ENCODE measurements at places on chromosomes 1 and 21.

DNA sequence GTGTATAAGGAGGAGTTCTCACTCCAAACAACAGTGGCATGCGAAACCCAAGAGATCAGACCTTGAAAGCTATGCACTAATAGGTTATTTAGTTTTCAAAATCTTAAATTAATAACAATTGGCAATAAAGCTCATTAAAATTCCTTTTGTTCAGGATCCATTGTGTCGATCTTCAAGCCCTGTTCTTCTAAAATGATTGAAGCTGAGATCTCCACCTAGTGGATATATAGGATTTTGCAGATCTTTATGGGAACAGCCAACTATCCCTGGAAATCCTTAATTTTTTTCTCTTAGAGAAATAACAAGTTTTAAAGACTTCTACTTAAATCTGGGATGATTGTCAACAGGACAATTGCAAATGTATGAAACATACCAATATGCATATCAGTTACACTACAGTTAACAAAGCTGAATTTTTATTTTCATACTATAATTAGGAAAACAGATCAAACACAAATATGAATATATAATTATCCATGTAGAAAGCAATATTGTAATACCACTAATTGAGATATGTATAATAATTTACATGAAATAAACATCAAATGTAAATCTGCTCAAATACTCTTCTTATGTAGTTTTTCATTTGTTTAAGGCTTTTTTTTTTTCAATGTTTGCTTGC, 43.3 kb downstream of the LRRC53 start:
- DNase-seq, result peak; percentile 25

GRCh38 chr1:113459279-113459678, 69.0 kb downstream of the MAGI3 start:
- DNase-seq, result no peak

GRCh38 chr21:33848249-33848953, 67.2 kb downstream of the ATP5PO start:
- DNase-seq, result no peak

DNA sequence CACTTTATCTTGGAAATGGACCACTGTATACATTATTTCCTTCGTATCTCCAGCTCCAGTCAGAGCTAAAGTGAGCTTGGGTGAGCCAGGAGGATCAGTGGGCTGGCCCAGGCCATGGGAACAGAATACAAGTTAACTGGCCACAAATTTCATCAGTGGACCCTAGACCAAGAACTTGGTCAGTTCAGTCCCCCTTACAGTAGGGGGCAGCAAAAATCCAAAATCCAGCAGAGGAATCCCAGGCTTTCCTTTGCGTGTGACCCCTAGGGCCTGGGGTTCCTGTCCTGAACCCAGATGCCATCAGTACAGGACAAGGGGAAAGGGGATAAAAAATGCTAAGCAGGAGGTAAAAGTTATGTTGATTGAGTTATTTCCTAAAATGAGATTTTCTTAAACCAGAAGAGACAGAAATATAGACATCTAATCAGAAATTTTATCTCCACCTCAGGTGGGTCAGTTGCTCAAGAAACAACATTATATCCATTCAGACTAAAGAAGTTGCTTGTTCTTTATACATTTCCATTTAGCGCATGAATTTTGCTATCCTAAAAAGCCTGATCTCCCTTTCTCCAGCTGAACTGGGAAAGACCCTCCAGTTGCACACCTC, 24.1 kb upstream of the LCE5A start:
- DNase-seq, result peak; percentile 12

DNA sequence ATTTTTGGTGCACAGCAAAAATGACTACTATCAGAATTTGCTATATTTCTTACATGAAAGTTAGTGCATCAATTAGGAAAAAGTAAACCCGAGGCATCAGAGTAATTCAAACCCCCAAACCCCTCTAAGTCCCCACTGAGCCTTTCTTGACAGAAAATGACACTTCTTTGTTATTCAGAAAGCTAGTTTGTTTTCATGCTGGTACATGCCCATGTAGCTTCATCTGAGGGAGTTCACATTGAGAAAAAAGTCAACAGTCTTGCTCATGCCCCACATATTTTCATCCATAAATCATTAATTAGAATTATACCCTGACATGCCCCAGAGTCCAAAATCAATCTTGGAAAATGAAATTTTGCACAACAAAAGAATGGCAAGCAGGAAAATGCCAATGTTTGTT, 39.9 kb upstream of the PDC start:
- DNase-seq, result no peak

DNA sequence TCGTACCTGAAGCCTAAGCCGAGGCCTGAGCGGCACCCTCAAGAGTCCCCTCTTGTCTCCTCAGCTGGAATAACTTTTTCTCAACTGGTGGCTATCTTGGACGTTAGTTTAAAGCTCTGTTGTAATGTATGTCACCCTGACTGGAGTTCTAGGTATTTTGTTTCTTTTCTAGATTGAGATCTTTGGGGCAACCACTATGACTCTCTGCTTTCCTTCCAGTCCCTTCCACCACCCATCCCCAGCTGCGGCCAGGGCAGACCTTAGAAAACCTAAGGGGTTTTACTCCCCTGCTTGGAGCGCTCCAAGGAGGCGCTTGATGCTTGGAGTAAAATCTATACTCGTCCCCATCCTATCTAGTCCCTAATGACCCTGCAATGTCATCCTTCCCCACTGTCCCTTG, 74.6 kb upstream of the MRPS6 start:
- no peak for DNase-seq

- peak; percentile 37 for DNase-seq
Measured at GRCh38 chr1:178172939-178173338, 79.0 kb downstream of the RASAL2 start.

DNA sequence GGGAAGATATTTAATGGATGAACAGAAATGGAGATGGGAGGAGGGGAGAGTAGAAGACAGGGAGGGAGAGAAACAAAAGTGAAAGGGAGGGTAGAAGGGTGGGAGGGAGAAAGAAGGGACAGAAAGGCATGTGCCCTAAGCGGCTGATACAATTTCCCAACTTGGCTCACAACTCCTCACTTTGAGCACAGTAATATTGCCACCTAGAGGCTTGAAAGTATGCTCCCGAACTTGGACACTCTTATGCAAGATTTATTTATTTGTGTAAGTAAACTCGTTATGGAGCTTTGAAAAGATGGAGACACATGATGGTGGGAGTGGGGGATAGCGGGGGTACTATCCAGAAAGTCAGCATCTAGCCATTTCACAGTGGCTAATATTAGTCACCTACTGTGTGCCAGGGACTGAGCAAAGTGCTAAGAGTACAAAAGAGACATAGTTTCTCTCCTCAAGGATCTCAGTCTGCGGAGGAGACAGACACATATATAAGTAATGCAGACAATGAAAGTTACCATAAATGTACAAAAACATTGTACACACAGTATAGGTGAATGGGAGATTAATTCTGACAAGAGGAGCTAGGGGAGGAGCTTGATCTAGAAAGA, 189.7 kb downstream of the SEC16B start:
- DNase-seq, result peak; percentile 38

DNA sequence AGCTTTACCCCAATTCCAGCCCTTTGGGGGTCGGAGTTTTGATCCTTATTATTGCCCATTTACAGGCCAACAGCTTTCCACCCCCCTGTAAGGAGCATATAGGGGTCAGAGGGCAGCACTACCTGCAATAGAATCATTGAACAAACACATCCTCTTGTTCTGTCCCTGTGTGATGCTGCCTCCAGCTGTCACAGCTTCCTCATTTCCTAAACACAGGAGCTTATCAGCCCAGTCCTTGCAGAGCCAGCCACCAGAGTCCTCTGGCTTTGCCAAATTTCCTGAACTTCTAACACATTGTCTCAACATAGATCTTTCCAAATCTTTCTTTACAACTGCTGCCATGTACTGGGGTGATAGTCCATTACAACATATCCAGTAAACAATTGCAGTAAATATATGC, 32.8 kb upstream of the PTBP2 start:
- no peak for DNase-seq

- DNase-seq, result peak; percentile 36
Measured at GRCh38 chr1:93588206-93588605, 93.4 kb downstream of the BCAR3 start.

GRCh38 chr1:247551721-247552120, 2.8 kb downstream of the GCSAML start:
- peak; percentile 55 for DNase-seq

DNA sequence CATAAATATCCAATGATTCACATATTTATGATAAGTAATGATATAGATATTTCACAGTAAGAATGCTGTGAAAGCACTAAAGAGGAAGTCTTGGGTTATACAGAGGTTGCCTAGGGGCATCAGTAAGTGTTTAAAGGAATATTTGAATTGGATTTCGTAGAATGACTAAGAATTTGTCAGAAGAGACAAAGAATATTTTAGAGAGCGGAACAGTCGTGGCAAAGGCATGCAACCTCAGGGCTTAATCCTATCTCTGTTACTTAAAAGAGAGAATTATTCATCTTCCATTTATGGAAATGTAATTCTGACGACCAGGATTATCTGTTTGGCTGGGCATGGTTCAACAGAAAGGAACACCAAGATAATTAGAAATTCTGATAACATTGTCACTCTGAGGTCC, 171.9 kb upstream of the NR5A2 start:
- peak; percentile 70 for DNase-seq

DNA sequence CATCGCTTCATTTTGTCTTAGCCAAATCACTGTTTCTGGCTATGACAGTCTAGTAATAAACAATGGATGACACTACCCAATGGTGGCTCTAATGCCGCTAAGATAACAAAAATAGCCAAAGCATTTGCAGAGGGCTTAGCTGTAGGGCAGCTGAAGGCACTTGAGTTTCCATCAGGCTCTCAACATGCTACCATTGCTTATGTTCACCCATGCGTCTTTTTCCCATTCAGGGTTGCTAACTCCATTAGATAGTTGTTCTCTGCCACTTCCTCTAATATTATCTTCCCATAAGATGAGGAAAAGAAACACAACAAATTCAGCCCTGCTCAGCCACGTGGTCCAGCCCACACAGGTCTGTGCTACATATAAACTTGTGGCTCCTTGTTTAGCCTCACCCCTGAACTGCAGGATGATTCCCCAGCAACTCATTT, 159.6 kb downstream of the TOMM20 start:
- DNase-seq, result no peak

DNA sequence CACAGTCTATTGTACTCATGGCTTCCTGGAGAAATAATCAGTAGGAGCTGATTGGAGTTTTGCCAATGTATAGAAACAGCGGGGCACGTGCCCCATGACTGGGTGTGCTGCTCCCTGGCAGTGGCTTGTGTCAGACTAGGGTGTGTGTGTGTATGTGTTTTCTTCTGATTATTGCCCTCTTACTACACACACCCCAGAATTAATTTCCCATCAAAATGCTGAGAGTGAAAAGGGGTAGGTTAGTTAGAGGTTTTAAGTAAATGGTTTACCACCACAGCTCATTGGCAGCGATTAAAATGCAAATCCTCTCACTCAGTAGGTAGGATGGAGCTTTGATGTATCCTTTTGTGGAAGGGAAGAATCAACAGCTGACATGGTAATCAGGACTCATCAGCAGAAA, 29.9 kb downstream of the HHAT start:
- no peak for DNase-seq

GRCh38 chr1:198333744-198334143, 176.9 kb downstream of the NEK7 start:
- DNase-seq, result peak; percentile 62

- peak; percentile 40 for DNase-seq
Measured at GRCh38 chr1:116910379-116911187, 867 bp downstream of the PTGFRN start.

DNA sequence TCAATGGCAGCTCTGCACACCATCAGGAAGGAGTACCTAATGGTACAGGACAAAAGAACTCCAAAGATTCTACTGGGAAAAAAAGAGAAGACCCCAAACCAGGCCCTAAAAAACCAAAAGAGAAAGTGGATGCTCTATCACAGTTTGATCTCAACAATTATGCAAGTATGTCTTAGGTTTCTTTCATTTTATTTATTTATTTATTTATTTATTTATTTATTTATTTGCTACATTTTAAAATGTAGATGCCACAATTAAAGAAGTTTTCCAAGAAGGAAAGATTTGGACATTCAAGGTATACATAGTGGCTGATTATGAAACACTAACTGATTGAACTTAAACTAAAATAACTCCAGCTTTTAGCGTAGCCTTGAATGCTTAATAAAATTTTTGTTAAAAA, 60.2 kb downstream of the PRRC2C start:
- DNase-seq, result no peak

- DNase-seq, result no peak
Measured at GRCh38 chr1:23124259-23125026, 44.2 kb downstream of the LUZP1 start.

GRCh38 chr1:32068957-32069588, 3.7 kb upstream of the TMEM39B start:
- peak; percentile 44 for DNase-seq

GRCh38 chr21:41387042-41387819, 25.4 kb downstream of the MX2 start:
- DNase-seq, result no peak

- DNase-seq, result no peak
Measured at GRCh38 chr1:152953761-152954160, 6.8 kb downstream of the SPRR5 start.

- no peak for DNase-seq
Measured at GRCh38 chr1:233459470-233459945, 132.0 kb downstream of the MAP3K21 start.

GRCh38 chr1:235030919-235031596, 97.6 kb downstream of the TOMM20 start:
- no peak for DNase-seq

DNA sequence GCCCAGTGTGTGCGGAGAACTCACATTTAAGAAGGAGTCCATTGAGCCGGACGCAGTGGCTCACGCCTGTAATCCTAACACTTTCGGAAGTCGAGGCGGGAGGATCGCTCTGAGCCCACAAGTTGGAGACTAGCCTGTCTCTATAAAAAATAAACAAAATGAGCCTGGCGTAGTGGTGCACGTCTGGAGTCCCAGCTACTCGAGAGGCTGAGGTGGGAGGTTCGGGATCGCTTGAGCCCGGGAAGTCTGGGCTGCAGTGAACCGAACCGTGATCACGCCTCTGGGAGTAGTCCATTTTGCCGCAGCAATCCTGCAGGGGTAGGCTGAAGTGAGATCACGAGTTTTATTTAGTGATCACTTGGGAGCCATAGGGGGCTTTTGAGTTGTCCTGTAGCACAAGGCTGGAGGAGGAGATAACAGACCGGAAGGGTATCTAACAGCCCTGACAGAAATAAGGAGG, 497 bp upstream of the FUCA1 start:
- DNase-seq, result no peak

DNA sequence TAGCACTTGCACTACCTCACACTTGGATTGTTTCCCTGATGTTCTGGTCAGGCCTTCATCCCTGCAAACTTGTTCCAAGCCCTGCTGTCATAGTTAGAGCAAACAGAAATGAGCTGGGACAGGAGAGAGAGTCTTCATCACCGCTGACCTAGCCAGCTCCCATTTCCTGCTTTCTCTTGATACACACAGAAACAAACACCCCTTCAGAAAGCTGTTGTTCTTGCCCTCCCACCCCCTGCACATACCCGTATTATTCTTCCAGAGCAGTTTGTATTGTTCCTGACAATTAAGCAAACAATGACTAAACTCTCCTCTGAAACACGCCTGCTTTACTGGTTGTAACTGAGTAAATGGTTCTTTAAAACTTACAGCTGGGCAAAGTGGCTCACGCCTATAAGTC, 2.9 kb upstream of the SYT2 start:
- no peak for DNase-seq

GRCh38 chr1:37403166-37403565, 71.2 kb upstream of the ZC3H12A start:
- DNase-seq, result no peak

Measured in EL (cell line).